ENCODE measurements at places on chromosomes 6 and 20. TPM values are rescaled to one million over a fixed set of nuclear protein-coding genes. Genes with fewer than 3 reads are reported as not detected.
A peak's percentile ranks its signal among the peaks of the same experiment; 100 is the strongest.

CCN5 gene
- 2.0 TPM for polyA plus RNA-seq

RIPOR3 gene
- polyA plus RNA-seq = 1.2 TPM

DNA sequence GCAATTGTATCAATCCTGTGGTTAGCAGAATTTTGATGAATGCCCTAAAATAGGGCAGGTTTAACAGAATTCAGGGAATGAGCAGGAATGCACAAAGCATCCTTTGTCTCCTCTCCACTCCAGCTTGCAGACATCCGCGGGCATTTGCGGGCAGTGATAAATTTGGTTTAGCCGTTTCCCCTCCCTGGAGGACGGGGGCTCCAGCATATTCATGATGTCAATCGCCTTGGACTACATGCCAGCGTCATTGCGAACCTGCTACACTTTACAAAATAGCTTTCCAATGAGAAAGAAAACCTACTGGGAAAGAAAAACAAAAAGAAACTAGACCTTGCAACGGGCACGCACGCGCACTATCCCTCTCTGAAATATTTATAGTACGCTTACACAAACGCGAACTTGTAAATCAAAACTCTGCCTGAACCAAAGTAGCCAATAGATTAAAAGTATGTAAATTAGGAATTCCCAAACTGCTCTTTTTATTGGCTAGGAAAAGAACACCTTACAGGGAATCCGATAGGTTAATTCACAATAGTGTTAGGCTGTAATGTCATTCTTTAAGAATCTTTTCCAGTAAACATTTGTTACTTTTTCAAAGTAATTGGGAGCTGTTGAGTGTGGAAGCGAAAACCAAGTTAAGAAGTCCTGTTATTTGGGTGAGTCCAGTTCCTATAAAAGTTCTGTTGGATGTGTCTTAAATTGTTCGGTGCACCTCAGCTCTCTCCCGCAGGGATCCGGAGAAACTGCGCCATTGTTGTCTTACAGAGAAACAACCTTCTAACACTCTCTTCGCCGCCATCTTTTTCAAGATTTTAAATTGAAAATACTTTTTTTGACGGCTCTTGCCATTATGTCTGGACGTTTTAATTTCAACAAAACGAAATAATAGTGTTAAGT, 136.7 kb downstream of the HFE start:
- peak; percentile 95 for DNase-seq

DNA sequence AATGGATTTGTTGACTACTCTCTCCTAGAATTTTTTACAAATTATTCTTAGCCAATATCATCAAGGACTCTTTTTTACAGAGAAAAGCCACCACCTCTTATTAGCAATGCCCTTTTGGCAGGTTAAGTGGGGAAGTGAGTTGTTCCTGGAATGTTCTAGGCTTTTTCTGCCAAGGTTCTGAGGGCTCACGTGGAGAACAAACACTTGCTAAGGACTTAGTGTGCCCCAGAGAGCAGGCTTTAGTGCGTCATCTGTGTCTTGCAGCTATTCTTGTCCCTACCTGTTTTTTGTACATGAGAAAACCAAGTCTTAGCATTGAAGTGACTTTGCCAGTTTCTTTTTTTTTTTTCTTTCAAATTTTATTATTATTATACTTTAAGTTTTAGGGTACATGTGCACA, 33.5 kb downstream of the CFAP61 start:
- no peak for DNase-seq

GRCh38 chr6:101706576-101706975, 313.1 kb downstream of the GRIK2 start:
- DNase-seq = no peak

DNA sequence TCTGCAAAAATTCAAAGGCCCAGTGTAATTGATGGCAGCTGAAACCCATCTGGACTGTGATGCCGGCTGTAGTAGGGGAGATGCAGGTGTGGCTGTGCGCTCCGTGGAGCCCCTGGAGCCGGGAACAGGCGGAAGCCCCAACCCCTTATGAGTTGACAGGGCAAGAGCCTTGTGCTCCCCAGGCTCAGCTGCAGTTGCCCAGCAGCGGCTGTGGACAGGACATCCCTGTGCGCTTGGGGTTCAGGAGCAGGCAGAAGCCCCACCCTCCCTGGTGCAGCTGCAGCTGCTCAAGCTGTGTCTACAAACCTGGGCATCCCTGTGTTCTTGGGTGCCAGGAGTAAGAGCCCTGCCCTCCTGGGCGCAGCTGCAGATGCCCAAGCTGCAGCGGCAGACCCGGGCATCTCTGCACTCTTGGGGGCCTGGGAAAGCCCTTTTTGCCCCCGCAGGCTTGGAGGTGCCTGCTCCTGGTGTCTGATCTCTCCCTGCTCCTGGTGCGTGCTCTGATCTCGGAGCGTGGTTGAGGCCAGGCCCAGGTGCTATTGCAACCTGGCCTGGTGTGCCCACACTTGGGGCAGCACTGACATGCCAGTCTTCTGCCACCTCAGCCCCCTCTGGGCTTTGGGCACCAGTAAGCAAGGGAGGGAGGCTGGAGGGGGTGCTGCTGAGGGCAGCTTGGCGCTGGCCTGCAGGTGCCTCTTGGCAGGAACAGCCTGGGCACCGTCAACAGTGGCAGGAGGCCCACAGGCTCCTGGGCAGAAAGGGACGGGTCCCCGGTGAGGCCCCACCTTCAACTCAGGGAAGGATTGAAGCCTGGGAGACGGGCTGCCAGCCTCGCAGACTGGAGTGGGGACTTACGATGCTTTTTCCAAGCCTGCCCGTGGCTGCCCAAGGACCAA, 30.3 kb downstream of the OR2J2 start:
- no peak for DNase-seq

GRCh38 chr20:1807394-1807793, 87.8 kb upstream of the SIRPA start:
- DNase-seq = no peak
